Neuronal stem cell (in vitro differentiated cells): ENCODE measurements at places on chromosomes 7 and 10.

- DNase-seq, result no peak
Measured at GRCh38 chr7:118731854-118732253, 507.4 kb downstream of the ANKRD7 start.

DNA sequence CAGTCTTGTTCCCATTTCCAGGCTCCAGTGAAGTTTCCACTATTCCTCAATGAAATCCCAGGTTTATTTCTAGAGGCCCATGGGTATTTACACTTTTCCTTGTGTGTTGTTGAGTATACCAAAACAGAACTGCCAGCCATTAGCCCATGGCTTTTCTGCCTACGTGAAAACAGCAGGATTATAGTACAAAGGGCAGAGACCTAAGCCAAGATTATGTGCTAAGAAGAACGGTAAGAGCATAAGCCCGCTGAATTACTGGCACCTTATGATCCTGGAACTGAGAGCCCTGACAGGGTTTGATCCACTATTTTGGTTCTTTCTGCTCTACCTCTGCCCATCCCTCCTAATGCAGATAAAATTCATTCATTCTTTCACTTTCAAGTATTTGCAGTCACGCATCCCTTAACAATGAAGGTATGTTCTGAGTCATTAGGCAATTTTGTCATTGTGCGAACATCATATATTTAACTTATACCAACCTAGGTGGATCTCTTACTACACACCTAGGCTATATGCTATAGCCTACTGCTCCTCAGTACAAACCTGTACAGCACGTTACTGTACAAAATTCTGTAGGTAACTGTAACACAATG is 16.0 kb downstream of the SEMA3C start:
- DNase-seq, result no peak

DNA sequence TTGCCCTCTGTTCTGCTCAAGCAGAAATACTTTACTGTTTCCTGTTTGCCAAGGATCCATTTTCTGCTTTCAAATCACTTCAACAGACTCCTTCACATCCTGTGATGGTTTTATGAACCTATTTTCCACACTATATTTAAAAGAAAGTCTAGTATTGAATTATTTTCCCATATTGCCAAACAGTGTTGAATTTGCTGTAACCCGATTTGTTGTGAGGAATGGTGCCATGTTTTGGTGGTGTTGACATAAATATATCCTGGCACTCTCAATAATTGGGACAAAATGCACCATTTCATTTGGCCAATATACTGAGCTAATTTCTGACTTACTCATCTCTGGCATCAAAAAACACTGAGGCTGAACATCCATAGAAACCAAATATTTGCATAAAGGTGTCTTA is 615.4 kb upstream of the SEMA3D start:
- DNase-seq, result no peak

DNA sequence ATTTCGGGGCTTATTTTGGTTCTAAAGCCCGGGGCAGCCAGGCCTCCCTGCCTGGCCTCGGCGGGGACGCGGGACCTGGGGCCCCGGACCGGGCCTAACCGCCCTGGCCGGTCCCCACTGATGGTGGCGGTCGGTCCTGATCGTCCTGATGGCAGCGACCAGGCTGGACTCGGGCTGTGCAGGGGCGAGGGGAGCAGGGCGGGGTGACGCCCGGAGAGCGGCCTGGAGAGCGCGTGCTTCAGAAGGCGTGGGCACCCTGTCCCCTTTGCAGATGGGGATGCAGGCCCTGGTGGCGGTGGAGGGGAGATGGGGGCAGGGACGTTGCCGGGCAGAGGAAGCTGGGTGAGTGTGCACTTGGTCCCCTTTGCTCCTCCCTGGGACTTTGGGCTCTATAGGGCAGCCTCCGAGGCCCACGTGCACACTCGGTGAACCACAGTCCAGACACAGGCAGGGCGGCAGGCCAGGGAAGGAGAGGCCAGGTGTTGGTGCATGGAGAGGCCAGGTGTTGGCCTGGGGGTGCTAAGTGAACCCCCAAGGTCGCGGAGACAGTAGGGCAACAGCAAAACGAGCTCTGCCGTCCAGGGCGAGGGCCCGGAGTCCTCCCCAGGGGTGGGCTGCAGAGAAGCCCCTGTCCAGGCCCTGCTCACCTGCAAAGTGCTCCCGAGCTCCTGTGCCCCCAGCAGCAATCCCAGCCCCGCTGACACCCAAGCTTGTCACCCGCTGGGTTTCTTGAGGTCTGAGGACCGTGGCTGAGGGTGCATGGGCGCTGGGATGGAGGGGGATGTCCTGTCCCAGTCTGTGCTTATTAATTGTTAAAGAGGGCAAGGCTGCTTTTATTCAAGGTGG is 42.4 kb upstream of the FAM20C start:
- no peak for DNase-seq

- DNase-seq, result no peak
Measured at GRCh38 chr10:6583447-6583846, 3.4 kb upstream of the PRKCQ start.

GRCh38 chr10:125030567-125031197 is 88.8 kb downstream of the ZRANB1 start:
- DNase-seq, result no peak

GRCh38 chr10:127919418-127920271 is 12.7 kb downstream of the PTPRE start:
- no peak for DNase-seq

DNA sequence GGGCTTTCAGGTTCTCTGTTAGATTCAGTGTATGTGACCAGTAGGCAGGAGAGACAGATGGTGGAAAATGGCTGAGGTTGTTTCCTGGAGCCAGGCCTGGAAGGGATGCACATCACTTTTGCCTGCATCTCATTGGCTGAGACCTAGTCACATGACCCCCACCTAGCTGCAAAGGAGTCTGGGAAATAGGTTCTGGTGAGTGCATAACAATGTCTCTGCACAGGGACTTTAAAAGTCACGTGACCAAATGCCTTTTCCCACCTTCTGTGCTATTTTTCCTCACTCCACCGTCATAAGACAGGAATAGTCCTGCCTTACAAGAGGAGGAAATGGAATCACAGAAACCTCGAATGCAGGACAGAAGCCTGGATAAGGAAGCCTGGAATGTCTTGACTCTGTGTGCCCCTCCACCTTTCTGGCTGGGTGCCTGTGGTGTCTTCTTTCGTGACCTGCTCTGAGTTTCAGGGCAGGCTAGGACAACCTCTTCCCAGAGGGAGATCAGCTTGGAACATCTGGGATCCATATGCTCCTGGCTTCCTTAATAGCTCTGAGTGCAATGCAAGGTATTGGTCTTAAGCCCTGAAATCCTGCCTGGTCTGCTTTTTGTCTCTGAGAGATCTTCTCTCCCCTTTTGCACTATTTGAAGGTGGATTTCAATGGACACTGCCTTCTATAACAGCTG is 139.9 kb upstream of the ZNF438 start:
- no peak for DNase-seq

- DNase-seq, result no peak
Measured at GRCh38 chr10:114682532-114682931, 24.5 kb upstream of the ABLIM1 start.

DNA sequence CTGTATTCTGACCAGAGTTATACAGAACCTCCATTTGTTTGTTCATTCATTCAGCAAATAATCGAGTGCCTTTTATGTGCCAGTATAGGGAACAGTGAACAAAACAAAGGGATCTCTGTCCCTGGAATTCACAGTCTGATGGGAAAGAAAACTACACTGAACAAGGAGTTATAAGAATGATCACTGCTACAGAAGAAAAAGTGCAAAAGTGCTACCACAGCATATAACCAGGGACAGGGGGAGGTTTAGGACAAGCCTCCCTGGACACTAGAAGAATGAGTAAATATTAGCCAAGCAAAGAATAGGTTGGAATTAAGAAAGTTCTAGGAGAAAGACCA is 4.2 kb downstream of the CLDN12 start:
- DNase-seq, result no peak

DNA sequence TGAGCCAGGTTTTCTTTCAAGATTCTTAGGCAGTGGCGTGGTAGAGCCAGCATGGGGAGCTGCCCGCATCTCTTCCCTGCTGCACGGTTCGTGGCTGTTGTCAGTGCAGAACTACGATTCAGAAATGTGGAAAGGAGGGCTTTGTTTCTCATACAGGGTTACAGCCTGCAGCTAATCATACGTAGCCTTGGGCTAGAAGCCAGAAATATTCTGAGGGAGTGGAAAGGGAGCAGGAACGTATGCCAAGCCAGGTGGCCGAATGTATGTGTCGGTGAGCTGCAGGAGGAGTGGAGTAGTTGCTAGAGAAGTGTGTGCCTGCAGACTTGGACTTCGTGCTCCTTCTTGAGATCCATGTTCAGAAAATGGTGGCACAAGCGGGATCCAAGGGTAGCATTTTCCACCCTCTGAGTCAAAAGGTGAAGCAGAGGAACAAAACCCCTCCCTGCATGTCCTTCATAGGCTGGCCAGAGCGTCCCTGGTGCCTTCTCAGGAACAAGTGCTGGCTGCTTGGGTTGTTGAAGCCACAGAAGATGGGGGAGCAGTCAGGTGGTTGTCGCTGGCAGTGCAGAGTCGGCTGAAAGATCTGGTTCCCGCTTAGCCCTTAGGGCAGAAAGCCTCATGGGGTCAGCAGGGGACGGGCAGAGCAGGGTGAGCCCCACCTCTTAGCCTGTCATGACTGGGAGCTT is 40.9 kb downstream of the LANCL2 start:
- no peak for DNase-seq

GRCh38 chr10:63520500-63521415 is at the start of gene REEP3:
Gene REEP3 (plus strand): TSS chr10:63521401. CDS start chr10:63521546, 145 bp downstream.
- DNase-seq, result peak; percentile 57

DNA sequence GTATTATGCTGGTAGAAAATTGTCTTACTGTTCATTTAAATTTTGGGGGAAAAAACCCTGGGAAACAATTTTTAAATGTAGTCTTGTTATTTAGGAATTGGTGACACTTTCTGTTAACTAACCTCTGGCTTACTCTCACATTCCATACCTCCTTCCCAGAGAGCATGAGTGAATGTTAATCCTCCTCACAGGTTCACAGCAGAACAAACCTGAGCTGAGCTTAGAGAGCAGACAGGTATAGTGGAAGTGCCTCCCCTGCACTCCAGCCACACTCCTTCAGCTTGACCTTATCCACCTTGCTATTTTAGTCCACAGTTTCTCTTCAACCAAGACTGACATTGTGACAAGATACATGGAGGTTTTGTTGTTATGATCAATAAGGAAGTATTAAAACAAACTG is 235.9 kb downstream of the FOXP2 start:
- no peak for DNase-seq

DNA sequence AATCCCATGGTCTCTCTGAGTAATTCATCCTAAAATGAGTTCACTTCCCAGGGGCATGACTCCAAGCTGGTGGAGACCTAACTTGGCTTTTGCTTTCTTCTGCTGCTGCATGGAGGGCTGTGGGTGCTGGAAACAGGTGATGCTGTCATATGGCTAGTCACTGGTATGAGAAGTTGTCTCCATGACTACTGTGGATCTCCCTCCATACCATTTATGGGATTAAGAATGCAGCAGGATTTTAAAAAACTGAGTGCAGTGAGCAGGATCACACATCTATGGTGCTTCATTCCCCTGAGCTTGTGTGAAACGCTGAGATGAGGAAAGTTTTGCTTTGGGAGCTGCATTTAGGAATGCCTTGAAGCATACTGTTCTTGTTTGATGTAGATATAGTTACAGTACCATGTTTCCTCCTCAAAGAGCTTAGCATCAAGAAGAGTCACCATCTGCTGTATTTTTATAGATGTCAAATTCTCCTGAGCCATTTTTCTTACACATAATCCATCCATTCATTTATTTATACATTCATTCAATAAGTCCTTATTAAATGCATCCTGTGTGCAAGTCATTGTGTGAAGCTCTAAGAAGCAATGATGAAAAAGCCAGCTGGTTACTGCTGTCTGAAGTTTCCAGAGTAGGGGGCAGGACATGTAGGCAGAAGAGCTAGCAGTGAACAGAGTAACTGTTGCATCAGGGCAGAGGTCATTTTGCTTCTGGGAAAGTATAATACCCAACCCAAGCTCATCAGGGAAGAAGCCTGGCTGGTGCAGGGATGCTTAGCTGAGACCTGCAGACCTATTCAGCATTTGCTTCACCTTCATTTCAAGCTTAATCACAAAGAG is 534.8 kb downstream of the AUTS2 start:
- DNase-seq, result peak; percentile 11

DNA sequence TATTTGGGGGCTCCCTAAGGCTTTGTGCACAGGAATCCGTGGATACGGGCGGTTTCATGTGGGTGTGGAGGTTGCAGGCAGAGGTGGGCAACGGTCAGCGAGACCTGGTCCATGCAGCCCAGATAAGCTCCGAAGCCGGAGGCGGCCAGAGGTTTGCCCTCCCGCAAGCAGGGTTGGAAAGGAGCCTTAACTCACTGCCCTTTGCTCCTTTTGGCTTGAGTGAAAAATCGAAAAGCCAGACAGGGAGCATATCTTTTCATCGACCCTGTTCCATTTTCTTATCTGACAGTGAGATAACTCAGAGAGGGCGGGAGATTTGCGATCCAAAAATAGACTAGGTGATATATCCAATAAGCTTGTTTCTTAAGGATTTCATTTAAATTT is 1.5 kb downstream of the GRM3 start:
- no peak for DNase-seq

GRCh38 chr10:132920101-132920925 is 22.1 kb downstream of the CFAP46 start:
- no peak for DNase-seq

- no peak for DNase-seq
Measured at GRCh38 chr7:3882782-3883181, 581.7 kb downstream of the SDK1 start.

DNA sequence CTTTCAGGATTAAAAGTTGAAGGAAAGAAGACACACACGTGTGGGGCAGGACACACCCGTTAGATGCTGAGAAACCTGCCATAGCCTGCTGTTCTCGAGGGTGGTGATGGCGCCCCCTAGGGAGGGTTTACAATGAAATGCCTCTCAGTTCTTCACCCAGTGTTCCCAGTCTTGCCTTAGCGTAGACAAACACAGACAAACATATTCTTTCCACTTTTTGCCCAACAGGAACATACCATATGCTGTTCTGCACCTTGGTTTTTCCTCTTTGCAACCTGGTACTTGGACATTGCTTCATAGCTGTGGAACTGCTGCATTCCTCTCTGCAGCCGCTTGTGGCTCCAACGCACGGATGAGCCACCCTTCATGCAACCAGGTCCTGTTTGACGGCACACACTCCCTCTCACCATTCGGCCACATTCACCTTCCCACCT is 23.3 kb upstream of the HSPA12A start:
- DNase-seq, result no peak

DNA sequence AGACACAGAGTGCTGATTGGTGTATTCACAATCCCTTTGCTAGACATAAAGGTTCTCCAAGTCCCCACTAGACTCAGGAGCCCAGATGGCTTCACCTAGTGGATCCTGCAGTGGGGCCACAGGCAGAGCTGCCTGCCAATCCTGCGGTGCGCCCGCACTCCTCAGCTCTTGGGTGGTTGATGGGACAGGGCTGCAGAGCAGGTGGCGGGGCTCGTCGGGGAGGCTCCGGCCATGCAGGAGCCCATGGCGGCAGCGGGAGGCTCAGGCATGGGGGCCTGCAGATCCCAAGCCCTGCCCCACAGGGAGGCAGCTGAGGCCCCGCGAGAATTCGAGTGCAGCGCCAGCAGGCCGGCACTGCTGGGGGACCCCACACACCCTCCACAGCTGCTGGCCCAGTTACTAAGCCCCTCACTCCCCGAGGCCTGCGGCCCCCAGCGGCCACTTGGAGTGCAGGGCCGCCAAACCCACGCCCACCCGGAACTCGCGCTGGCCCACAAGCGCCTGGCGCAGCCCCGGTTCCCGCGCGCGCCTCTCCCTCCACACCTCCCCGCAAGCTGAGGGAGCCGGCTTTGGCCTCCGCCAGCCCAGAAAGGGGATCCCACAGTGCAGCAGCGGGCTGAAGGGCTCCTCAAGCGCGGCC is 7.7 kb upstream of the BET1 start:
- DNase-seq, result no peak
